Stimulated activated CD4-positive, alpha-beta T cell treated with anti-CD3 and anti-CD28 coated beads, Interleukin-4, amount 100 ng/mL, for 48 hours (primary cell): ENCODE measurements at places on chromosomes 16 and 17.

DNA sequence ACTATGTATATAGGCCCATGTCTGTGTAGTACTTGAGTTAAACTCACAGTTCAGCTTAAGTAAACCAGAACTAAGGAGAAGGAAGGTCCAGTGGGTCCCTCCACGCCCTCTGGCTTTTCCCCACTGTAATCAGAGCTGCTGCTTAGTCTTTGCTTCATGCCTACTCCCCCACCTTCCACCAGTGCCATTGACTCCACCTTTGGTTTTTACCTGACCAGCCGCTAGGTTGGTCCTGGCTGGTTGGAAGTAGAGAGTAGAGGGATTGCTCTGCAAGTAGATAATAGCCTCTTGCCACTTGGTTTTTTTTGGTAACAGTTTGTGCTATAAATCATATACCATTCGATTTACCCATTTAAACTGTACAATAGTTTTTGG lies 22.8 kb upstream of the PHKG2 start:
- no peak for DNase-seq

GRCh38 chr17:44492706-44493272 lies 10.4 kb downstream of the GPATCH8 start:
- no peak for DNase-seq

DNA sequence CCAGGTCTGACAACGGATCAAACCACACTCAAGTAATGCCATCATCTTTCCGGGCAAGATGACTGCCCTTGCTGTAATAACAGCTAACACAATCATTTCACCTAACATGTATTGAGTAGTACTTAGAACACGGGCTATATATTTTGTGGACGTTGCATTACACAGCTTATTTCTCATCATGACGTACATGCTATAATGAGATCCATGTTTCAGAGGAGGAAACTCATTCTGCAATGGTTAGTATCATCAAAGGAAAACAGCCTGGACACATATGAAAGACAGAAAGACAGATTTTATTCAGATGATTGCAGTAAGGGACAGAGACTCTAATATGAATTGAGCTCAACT lies 446.7 kb downstream of the HS3ST3B1 start:
- DNase-seq, result no peak

DNA sequence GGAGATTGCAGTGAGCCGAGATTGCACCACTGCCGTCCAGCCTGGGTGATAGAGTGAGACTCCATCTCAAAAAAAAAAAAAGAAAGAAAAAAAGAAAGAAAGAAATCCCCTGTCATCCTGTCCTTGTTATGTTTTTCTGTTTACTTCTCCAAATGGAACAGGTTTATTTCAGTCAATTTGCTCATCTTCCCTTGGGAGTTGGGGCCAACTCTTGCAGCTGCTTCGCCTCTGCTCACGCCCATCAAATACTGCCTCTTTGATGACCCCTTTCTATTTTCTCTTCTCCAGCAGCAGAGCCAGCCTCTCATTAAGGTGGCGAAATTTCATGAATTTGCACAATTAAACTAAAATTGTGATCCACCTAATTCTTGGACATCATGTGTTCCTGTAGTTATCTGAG lies 173.4 kb downstream of the ZNF18 start:
- no peak for DNase-seq

GRCh38 chr17:38458521-38458920 lies 30.3 kb downstream of the ARHGAP23 start:
- DNase-seq, result no peak

- DNase-seq, result no peak
Observed at GRCh38 chr17:9893411-9894012, 11.6 kb downstream of the RCVRN start.

- DNase-seq, result no peak
Observed at GRCh38 chr17:17693253-17694168, 12.3 kb downstream of the RAI1 start.

DNA sequence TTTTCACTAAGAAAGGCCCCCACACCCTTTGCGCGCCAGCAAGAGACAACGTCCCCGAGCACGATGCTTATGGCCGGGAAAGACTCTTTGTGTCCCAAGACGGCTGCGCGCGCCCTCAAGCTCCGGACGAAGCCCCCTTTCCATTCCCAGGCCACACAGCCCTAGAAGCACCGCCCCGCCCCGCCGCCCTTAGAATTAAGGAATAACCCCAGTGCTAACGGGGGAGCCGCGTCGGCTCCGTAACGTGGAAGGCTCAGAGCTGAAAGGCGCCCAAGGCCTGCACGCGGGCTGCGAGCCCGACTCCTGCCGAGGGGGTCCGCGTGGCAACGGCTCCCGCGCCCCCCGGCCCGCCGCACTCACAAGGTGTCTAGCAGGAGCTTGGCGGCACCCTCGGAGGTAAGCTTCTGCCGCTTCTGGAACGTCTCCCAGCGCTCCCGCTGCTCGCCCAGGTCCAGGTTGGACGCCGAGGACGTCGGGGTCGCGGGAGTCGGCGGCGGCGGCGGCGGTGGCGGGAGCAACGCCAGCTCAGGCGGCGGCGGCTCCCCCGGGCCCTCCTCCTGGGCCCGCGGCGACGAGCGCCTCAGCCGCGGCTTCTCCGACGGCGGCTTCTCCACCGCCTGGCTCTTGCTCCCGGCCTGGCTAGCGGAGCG lies 477 bp downstream of the CENPV start:
- peak; percentile 23 for DNase-seq

- DNase-seq, result no peak
Observed at GRCh38 chr17:74466828-74467184, 372 bp downstream of the CD300A start.

DNA sequence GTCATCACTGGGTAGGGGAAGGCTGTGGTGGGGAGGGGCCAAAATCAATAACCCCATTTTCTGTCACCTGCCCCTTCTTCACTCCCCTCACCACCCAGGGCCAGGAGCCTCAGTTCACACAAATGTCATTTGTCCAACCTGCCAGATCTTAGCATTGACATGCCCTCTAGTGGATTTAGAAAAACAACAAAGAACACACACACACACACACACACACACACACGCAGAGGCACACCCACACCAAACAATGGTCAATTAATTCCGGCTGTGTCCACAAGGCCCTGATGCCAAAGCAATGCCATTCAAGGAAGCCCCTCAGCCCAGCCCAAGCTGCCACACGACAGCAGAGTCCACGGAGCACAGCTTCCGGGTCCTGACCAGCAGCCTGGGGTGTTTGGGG lies 68.4 kb downstream of the NOG start:
- DNase-seq, result no peak

GRCh38 chr16:64990101-64990500 lies 131.8 kb downstream of the CDH11 start:
- no peak for DNase-seq

- DNase-seq, result no peak
Observed at GRCh38 chr16:85412911-85413520, 200.1 kb upstream of the GSE1 start.

DNA sequence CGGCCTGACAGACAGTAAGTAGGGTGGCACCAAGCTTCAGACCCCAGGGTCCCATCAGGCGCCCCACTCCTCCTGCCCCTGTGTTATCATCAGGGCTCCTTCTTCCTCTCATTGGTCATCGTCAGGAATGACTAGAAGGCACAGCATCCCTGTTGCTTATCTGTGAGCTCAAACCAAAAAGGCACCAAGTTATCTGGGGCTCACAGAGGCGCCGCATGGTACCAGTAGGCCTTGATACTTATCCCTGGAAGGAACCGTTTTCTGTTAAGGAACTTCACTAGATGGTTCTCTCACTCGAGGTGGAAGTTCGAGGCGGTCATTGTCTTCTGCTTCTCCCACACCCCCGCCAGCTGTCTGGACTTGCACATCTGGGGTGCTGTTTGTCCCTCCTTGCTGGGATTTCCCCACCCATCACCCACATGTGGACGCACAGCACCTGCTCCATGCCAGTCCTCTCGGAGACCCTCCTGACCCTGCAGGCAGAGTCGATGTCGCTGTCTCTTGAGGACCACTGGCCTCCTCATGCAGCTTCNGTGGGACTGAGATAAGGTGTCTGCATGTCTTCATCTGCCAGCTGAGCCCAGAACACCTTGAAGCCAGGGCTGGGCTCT lies 52.1 kb downstream of the METRNL start:
- no peak for DNase-seq

DNA sequence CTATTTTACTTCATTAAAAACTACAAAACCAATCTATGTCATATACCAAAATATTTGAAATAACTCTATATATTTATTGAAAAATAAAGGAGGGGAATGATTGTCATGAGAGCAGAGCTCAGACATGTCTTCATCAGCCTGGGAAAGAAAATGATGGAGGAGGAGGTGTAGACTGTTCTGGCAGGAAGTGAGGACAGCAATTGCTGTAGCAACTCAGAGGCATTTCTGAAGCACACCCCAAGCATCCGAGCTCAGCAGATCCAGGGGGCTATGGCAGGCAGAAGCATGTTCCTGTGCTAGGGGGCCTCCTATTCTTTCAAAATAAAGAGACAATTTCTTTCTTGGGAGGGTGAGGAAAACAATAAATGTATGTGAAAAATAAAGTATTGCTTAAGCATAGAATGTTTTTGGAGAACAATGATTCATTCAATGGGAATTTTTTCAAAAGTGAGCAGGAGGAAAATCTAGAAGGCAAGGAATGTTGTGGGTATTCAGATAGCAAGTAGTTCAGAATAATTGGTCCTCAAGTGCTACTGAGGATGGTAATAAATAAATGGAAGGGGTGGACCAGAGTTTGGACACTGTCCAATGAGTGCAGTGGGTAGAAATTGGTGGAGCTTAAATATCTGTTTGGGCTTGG lies 383.4 kb downstream of the CDH11 start:
- no peak for DNase-seq

DNA sequence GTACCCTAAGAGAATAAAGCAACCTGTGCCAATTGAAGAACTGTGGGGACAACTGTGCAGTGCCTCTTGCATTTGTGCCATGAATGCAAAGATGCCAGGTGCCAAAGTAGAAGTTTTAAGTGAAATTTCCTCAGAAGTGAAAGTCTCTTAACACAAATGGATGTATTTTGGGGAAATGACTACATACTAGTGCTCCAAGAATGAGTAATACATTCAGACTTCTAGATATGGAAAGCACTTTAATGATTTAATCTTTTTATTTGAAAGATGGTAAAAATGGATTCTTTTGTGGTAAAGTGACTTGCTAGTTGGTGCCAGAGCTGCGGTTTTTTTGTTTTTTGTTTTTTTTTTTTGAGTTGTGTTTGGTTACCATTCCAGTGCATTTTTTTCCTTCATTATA lies 15.0 kb downstream of the UTP18 start:
- DNase-seq, result no peak

DNA sequence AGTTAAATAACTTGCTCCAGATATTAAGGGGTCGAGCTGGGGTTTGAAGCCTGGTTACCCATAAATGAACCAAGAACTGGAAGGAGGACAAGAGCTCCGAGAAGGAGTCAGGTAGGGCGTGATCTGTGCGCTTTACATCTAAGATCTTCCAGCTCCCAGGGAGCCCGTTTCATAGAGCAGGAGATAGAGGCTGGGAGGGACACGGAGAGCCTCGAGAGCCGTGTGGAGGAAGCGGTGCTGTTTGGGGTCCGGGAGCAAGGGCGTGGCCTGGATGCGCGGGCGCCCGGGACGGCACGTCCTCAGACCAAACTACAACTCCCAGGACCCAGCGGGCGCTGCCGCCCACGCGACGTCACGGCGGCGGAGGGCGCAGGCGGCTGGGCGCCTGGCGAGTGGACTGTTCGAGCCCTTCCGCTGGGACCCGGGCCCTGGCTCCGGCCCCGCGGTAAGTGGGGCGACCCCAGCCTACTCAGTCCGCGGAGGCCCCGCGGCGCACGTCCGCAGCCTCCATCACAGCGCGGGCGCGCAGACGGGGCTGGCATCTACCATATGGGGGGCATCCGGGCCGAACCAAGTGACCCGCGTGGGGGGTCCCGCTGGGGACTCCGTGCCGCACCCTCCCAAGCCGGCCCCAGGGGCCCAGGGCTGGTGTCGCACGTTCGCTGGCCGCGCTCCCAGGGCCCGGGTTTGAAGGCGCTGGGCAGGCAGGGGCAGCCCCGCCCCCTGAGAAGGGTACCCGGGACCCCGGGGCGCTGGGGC lies at the start of gene BCKDK:
BCKDK (plus strand) TSS at position 352 of the 759 bp plus-strand sequence. CDS start 838 bp downstream, outside the sequence.
- peak; percentile 65 for DNase-seq
